Natural killer cell (primary cell): ENCODE measurements at places on chromosomes 3 and 15.

DNA sequence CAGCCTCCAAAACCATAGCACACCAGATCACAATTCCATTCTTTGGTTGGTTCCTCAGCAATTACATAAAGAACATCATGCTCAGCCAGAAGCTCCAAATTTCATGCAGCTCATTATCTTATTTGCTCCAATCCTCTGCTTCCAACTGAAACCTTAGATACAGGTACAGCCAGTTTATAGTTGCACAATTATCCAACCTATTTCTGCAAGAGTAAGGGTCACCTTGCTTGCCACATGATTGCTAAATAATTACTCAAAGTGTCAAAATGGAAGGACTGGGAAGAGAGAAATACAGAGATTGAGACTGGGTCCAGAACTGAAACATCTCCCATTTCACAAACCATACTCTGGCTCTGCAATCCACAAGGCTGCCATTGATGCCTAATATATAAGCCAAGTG, 23.4 kb upstream of the SHC4 start:
- DNase-seq, result no peak

- peak; percentile 39 for DNase-seq
Measured at GRCh38 chr15:64624242-64624641, 151.1 kb downstream of the RBPMS2 start.

GRCh38 chr15:65163041-65163440, 22.1 kb downstream of the CLPX start:
- no peak for DNase-seq

GRCh38 chr15:83011271-83012075, at the start of gene C15orf40:
Gene C15orf40 (minus strand): TSS chr15:83011639. CDS start chr15:83011607, 32 bp downstream.
- DNase-seq, result peak; percentile 94

- no peak for DNase-seq
Measured at GRCh38 chr15:29924750-29925149, 102.5 kb upstream of the TJP1 start.
